ENCODE measurements at places on chromosomes 12 and 14. TPM values are rescaled to one million over a fixed set of nuclear protein-coding genes. Genes with fewer than 3 reads are reported as not detected.
A peak's percentile ranks its signal among the peaks of the same experiment; 100 is the strongest.

Gene TMEM120B
- total RNA-seq, result 11.6 TPM

DNA sequence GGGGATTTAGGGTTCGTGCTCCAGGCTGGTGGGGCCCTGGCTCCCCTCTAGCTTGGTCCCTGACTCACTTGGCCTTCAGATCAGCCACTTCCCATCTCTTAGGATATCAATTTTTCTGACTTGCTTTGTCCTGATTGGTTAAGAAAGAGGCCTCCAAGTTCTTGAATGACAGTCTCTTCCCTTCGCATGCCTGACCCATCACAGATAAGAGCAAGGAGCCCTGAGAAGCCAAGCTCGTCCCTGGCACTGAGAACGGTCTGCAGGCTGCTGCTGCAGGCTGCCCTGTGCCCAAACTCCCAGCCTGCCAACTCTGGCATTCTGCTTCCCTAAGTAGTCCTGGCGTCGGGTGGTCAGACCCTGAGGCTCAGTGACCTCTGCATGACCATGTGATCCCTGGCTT is 794 bp upstream of the LRTM2 start:
- DNase-seq, result no peak

Gene RASSF9
- total RNA-seq, result 1.9 TPM

DNA sequence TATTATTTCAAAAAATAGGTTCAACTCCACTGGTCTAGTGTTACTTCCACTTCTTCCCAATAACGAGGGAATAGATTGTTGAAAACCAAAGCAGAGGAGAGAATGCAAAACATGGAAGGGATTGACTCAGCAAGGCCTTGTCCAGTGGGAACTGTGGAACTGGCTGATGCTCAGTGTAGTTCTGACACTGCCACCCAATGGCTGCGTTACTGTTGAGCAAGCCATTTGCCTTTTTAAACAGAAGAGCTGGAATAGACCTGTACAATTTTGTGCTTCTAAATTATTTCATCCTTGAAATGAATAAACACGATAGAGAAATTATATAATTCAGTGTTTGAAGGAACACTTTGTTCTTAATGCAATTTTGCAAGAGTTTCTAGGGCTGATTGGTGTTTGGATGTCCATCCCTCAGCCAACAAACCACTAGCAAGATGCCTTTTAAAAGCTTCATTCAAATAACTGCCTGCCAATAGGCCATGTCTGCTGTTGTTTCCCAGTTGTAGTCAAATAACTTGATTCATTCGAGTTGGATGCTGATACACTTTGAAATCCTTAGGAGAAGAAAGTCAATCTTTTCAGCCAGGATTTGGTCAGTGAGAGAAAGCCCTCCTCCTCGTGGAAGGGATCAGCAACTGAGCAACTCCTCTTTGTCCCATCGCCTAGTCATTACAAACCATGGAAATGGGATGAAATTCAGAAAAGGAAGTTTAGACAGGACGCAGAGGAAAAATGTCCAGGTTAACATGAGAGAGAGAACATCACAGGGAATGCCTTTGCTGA is 7.3 kb upstream of the MGP start:
- peak; percentile 34 for DNase-seq

DNA sequence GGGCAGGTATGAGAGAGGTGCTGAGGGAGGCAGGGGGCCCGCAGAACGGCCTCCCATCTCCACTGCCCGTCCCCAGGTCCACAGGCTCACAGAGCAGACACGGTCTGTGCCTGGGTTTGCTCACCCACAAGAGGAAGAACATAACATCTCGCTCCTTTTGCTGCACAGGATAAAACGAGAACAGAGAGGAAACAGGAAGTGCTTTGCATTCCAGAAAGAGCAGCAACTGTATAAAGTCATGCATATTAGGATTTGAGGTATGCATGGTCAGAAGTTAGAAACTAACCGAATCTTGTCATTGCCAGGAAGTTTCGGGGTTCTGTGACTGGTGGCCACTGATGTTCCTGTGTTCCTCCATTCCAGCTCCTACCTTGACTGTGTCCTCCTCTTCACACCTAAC is 25.0 kb downstream of the NTF3 start:
- peak; percentile 15 for DNase-seq

DNA sequence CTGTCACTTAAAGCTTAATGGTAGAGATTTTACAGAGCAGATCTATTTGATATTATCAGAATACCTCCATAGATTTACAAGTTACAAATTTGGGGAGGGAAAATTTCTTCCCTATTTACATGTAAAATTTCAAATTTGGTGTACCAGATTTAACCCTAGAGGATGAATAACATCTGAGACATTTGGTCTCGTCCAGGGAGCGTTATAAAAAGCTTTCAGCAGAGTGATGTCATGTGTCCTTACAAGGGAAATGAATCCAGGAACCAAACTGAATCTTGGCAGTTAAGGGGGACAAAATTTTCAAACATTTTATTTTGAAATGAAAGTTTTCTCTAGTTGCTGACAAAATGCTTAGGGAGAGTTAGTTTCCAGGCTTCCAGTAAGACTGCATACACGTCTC is 4.5 kb upstream of the CDK17 start:
- DNase-seq, result no peak

Gene CRADD
- 22.7 TPM for total RNA-seq

DNA sequence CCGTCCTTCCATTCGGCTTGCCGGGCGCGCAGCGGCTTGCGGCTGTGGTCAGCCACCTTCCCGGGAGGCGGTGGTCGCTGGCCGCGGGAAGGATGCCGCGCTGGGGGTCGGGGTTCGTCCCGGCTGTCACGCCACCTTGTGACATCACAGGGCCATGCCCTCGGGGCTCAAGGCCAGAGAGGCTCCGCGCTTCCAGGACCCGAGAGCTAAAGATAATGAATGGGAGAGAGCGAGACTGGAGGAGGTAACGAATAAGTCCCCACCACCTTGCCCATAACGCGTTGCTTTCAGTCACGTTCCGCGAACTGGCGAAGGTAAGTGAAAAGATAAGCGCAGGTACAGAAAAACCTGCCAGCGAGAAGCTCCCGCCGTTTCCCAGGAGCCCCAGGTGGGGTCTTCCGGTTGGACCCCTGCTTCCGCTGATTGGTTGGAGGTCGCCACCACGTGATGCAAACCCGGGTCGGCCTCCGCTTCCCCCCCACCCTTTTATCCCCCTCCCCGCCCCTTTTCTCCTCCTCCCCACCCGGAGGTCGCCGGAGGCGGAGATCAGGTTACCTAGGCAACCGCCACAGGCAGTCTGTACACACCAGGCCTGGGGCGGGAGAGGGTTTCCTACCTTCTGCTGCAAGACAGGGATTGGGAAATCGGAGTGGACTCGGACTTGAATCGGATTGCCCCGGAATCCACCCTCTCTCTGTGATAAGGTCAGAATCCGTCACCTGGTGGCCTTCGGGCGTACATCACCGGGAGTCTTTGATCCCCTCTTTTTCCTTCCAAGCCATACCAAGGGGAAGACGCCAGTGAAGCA is at the start of gene LRRC9:
Gene LRRC9, plus strand, starts transcription at position 575 of the 808 bp plus-strand sequence.
- no peak for DNase-seq

Gene TAS2R13
- 0.78 TPM for total RNA-seq

- no peak for DNase-seq
These were observed 76.1 kb downstream of the LRIG3 start for GRCh38 chr12:58844161-58844560.

GRCh38 chr14:29674566-29675285 is 252.9 kb downstream of the PRKD1 start:
- no peak for DNase-seq

DNA sequence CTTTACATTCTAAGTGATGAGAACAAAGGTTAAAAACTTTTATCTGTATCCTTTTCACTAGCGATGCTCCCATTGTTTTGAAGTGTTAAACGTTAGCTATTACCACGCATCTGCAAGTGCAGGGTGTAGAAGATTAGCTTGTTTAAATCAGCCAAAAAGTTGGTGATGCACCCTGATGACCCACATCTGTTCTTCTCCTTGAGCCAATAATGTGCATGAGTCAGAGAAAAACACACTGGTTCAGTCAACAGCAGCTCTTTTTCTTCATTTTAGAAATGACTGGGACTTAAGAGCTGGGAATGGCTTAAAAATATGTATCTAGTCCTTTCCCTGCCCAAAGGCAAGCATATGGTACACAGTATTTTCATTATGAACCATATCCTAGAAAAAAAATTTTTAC is 323.5 kb upstream of the PDE3A start:
- no peak for DNase-seq

DNA sequence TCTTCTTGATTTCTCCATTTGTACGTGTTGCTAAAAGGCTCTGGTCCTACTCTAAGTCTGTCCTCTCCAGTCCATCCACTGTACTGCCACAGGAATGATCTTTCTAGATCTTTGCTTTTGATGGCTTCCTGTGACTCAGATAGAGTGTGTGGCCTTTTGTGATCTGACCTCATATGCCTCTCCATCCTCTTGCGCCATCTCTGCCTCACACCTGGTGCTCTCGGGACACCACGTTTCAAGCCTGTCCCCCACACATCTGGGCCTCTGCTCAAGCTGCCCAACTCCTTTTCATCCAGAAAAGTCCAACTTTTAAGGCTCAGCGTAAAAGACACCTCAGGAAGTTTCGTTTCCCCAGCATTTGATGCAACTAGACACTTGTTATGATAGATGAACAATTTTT is 39.0 kb downstream of the DCAF4 start:
- DNase-seq, result no peak

DNA sequence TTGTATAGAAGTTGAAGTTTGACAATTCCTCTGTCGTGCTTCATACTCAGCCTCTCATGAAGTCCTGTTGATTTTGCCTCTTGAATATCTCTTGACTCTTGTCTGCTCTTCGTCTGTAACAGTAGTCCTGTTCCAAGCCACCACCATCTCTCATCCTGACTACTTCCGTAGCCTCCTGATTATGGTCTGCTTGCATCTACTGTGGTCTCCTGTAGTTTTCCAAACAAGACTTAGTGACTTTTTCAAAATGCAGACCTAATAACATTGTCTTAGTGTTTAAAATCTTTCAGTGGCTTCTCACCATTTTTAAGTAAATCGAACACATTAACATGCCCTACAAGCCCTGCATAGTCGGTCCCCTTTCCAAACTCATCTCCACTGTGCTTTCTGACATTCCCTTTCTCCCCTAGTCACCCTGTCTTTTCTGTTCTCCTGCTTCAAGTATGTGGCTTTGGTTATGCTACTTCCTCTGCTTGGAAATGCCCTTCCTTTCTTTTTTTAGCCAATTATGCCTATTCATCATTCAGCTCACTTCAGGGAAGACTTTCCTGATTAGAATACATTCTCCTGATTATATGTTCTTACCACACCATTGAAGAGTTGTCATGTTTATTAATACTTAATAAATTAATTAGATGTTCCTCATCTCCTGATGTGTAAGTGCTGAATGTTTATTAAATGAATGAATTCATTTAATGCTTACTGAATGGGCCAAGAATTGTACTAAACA is 2.0 kb downstream of the SCYL2 start:
- no peak for DNase-seq

DNA sequence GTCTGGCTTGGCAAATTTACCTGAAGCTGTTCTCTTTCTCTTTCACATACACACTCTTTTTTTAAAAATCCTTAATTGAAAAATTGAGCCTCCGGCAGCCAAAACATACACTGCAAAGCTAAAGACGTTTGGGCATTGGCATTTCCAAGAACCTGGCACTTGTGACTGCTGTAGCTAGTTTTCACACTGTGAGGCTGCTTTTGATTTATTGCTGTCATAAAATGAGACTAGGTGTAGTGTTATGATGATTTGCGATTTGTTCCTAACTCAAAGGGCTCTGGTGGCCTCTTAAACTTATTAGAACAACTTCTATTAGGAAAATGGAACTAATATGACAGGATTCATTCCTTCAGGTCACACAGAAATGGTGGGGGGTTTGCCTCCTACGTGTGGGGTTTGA is 377.1 kb upstream of the FAR2 start:
- no peak for DNase-seq

- peak; percentile 49 for DNase-seq
These were observed 3.0 kb downstream of the SDSL start for GRCh38 chr12:113424915-113425823.

Gene ZNF664
- 146 TPM for total RNA-seq

DNA sequence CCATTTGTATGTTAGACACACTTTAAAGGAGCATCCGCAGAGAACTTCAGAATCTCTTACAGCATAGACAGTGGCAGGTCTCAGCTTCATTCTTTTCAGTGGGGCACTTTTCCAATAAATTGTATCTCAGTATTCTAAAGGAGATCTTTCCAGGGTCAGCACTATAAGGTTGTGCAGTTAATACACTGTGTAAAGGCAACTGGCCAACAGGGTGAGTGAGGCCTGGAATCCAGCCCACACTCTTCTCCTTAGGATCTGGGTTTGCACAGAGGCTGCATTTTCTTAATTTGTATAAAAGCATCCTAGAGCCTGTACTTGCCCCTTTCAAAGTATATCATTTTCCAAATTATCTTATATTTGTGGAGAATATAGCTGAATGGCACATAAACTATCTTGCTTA is 94.2 kb downstream of the MYF5 start:
- DNase-seq, result no peak

DNA sequence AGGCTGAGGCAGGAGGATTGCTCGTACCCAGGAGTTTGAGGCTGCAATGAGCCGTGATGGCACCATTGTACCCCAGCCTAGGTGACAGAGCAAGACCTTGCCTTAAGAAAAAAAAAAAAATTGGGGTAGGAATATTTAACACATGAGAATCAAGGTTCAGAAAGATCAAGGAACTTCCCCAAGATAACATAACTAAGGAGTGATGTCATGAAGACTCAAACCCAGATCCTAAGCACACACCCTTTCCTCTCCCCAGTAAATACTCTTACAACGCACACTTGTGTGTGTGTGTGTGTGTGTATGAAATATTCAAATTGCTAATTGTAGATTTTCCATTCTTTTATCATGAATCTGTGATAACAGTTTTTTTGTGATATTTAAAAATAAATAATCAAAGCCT is 90.6 kb upstream of the NUDT4 start:
- no peak for DNase-seq

DNA sequence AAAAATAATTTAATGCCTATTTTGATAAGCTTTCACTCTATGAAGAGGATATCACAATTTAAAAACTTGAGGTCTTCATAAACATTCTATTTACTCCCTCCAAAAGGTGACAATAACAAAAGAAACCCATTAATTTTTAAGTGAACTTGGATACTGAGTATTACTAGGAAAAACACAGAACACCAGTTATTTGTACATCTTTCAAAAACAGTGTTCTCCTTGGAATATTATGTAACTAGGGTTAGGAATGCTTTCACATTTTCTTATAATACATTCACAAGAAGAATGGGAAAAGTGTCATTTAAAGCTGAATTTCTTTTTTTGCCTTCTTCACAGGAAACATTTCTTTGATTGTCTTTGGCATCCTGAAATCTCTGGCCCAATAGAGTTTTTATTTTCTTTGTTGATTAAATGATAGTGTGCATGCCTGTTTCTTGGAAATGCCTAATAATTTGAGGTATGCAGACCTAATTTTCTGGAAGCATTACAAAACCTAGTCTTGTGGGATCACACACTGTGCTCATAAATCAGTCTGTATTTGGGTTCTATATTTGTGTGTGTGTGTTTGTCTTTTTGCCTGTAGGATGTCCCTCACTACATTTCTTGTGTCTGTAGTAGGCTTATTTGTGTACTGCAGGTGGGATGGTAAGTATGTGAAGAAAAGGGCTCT is 76.5 kb downstream of the WNK1 start:
- DNase-seq, result no peak

Gene KRT80
- 15.5 TPM for total RNA-seq

Data from mucosa of gallbladder (tissue), 1 donor.